Placental epithelial cell (primary cell): ENCODE measurements at places on chromosomes 5 and 9. TPM values are rescaled to one million over a fixed set of nuclear protein-coding genes. Genes with fewer than 3 reads are reported as not detected.

Gene HSPB3
- total RNA-seq, result not detected in 2 replicates

Gene OR13C9
- total RNA-seq, result not detected in 2 replicates

Gene ZNF189
- total RNA-seq, result 18.8 and 20.0 TPM in 2 replicates

Gene WDR31
- 1.7 and 2.0 TPM in 2 replicates for total RNA-seq

Gene CDH10
- total RNA-seq, result 37.7 and 41.6 TPM in 2 replicates

Gene GOLM1
- 48.9 and 67.1 TPM in 2 replicates for total RNA-seq

Gene SHISAL2B
- not detected in 2 replicates for total RNA-seq

Gene FGF10
- total RNA-seq, result not detected in 2 replicates

Gene QRFP
- total RNA-seq, result not detected in 2 replicates

Gene ZBTB43
- total RNA-seq, result 8.2 and 11.1 TPM in 2 replicates

Gene JAKMIP2
- total RNA-seq, result not detected in 2 replicates

Gene FCN1
- not detected in 2 replicates for total RNA-seq

Gene AGXT2
- total RNA-seq, result not detected in 2 replicates

Gene SLC1A3
- total RNA-seq, result 29.8 and 109 TPM in 2 replicates

Gene PCDHB2
- total RNA-seq, result 0.39 and 1.2 TPM in 2 replicates

Gene DNAJA1
- total RNA-seq, result 46.3 and 47.9 TPM in 2 replicates

Gene STK10
- 43.6 and 74.0 TPM in 2 replicates for total RNA-seq

Gene KIAA0825
- total RNA-seq, result 5.9 and 9.4 TPM in 2 replicates

Gene TMEM174
- not detected in 2 replicates for total RNA-seq

Gene UNC13B
- total RNA-seq, result 5.1 and 8.7 TPM in 2 replicates

Gene LMBRD2
- total RNA-seq, result 5.1 and 9.3 TPM in 2 replicates

Gene TMEM171
- 0.39 and 3.1 TPM in 2 replicates for total RNA-seq

Gene PCDHB15
- 0.11 and 0.39 TPM in 2 replicates for total RNA-seq

Gene TMEM215
- total RNA-seq, result not detected in 2 replicates

Gene SUSD3
- 0.54 TPM in 1 of 2 replicates, not detected in the other for total RNA-seq

Gene SH3TC2
- 13.7 and 29.6 TPM in 2 replicates for total RNA-seq

Gene HSPA4
- 72.2 and 102 TPM in 2 replicates for total RNA-seq

Gene PCDHB3
- total RNA-seq, result 0.11 and 0.39 TPM in 2 replicates

Gene CDH9
- total RNA-seq, result not detected in 2 replicates

Gene SLC34A3
- total RNA-seq, result 0.11 and 0.39 TPM in 2 replicates

Gene SMIM27
- 2.7 and 5.9 TPM in 2 replicates for total RNA-seq

Gene NMUR2
- 0.11 TPM in 1 of 2 replicates, not detected in the other for total RNA-seq

Gene SH2D3C
- total RNA-seq, result under 0.01 and 0.43 TPM in 2 replicates

Gene PRRX2
- total RNA-seq, result not detected in 2 replicates

Gene PCDHA1
- not detected in 2 replicates for total RNA-seq

Gene IRX2
- 34.5 and 48.2 TPM in 2 replicates for total RNA-seq

Gene PTGDS
- total RNA-seq, result 0.76 and 2.0 TPM in 2 replicates

Gene DMXL1
- 29.9 and 31.8 TPM in 2 replicates for total RNA-seq

Gene RLN2
- not detected in 2 replicates for total RNA-seq

Gene HAVCR1
- total RNA-seq, result not detected in 2 replicates

Gene RMRP
- 39,103 and 115,939 TPM in 2 replicates for total RNA-seq

Gene TRIO
- total RNA-seq, result 180 and 423 TPM in 2 replicates

Gene LCN9
- not detected in 2 replicates for total RNA-seq

Gene KCTD16
- 0.65 and 0.79 TPM in 2 replicates for total RNA-seq

Gene INSL4
- not detected in 2 replicates for total RNA-seq

Gene LECT2
- total RNA-seq, result not detected in 2 replicates

Gene NIPAL4
- total RNA-seq, result not detected in 2 replicates

Gene TAF11L5
- 0.39 TPM in 1 of 2 replicates, not detected in the other for total RNA-seq
